Pulmonary artery endothelial cell (primary cell): ENCODE measurements at places on chromosomes 1 and 21.

DNA sequence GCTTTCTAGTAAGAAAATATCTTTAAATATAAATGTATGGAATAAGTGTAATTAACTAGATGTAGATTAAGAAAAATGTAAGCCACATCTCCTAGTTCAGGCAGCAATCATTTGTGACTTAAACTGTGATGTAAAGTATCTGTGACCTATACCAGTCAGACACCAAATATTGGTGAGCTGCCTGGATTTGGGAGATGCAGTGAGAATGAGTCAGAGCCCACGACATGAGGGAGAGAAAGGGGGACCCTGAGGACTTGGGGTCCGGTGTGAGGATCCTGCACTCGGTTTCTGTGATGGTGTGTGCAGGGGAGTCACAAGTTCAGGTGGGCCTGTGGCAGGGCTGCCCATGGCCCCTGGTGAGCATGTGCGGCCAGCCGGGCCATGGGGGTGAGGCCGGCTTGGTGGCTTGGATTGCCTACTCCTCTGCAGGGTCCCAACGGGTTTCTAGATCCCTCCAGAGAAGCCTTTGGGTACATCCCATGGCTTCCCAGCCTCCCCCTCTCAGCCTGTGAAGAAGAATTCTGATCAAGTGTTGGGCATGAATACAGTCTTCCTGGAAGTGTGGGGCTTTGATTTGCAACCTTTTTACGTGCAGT is 19.0 kb upstream of the ABCG1 start:
- DNase-seq, result no peak

DNA sequence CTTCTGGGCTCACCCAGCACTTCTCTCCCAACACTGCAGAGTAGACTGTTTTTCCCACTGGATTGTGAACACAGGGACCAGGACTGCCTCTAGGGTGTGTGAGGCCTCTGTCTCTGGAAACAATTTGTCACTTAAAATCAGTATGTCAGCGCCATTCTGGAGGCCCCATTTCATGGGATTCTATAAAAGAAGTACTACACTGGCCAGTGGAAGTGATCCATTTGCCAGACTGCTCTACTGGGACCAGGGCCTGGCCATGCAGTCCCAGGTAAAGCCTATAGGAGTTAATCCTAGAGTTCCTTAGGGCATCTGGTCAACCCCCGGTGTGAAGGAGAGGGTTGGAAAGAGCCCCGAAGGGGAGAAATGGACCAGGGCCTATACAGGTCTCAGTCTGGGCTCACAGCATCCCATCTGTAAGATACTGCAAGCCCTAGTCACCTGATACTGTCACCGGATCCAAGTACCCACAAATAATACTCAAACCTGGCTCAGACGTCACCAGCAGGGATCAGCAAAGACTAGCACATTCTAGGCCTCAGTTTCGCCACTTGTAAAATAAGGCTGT is 245.0 kb downstream of the FOXD2 start:
- no peak for DNase-seq

DNA sequence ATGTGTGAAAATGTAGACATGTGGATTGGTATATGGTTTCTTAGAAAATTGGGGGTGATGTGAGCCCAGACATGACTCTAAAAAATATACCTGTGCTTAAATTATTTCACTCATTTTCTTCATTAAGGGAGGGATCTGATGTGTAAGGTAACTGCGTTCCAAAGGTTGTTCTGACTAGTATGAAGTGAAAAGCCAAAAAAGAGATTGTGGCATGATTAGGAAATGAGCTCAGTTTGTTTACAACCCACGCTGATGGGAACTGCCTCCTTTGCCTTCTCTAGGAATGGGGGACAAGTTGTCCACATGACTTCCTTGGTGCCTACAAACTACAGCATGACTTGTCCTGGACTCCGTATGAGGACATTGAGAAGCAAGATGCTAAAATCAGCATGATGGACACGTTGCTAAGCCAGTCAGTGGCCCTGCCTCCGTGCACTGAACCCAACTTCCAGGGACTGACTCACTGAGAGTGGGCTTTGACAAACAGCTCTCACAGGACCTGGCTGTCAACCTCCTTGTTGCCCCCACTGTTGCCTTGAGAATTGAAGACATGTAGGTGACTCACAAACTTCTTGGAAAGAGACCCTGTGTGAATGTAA is 8.0 kb downstream of the C1orf50 start:
- no peak for DNase-seq

- DNase-seq, result no peak
These were observed 54.4 kb upstream of the SCAF4 start for GRCh38 chr21:31786164-31786920.

GRCh38 chr1:6245869-6246496 is 2.0 kb downstream of the HES3 start:
- no peak for DNase-seq

DNA sequence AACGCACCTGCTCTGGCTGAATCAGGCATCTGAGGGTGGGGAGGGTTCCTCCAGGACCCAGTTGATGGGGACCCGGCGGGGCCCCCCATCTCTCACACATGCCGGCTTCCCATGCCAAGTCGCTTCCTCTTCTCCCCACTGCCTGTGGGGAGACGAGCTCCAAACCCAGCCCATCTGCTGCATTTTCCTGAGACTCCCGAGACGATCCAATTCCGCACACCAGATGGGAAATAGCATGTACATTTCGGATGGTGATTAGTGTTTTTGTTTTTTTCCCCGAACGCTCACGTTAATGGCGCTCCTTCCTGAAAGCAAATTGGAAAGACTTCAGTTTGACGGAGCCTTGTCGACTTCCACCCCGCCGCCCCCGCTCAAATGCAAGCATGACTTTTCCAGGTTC is 13.2 kb upstream of the GRIK3 start:
- no peak for DNase-seq

DNA sequence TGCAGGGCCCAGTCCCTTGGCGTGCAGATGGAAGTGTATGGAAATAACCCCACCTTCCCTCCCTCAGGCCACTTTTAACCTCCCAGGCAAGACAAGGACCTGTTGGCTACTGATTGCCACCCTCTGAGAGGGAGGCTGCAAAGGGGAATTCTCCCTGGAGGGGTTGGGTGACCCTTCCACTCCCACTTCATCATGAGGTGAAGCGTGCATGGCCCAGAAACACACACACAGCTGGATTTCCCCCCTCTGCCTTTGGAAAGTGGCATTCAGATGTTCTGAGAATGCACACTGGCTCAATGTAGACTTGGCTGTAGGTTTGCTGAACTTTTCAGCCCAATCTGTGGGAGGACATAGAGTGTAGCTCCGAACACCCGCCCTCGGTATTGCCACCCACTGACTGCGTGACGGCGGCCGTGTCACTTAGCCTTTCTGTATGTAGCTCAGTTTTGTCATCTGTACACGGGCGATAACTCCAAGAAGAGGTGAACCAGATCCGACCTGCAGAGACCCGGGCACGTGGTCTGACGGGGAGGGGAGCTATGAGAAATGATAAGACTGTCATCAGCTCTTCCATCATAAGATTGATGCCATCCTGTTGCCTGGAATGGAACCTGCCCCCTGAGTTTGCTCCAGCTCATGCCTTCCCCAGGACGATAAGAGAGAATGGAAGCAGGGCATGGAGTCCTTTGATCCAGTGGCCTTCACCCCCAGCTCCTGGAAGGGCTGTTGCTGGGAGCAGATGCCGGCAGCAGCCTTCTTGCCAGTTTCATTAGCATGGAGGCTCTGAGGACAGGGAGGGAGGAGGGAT is 19.3 kb downstream of the MIIP start:
- no peak for DNase-seq

DNA sequence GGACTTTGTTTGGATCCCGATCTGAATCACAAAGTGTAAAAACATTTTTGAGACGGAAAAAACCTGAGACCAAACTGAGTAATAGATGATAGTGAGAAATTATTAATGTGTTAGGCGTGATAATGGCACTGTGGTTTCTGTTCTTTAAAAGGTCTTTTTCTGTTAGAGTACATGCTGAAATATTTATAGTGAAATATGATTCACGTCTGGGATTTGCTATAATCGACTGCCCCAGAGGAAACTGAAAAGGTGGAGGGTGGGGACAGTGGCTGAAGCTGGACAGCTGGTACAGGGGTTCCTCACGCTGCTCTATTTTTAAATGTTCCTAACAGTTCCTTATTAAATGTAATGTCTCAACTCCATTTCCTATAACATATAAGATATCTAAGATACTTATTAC is 11.2 kb downstream of the URB1 start:
- no peak for DNase-seq

DNA sequence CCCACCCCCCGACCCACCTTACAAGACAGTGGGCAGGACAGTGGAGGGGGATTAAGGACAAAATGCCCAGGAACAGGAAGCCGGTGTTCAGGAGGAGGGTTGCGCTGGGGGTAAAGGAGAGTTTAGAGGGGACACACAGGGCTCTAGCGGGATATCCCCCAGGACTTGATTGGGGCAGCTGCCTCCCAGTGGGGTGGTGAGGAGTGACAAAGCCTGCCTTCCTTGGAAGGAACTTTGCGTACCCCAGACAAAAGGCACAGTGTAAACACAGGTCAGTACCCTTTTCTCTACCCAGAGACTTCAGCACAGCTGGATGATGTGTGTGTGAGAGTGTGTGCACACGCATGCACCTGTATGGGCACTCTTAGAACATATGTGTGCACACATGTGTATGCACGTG is 51.7 kb upstream of the BCAR3 start:
- no peak for DNase-seq

DNA sequence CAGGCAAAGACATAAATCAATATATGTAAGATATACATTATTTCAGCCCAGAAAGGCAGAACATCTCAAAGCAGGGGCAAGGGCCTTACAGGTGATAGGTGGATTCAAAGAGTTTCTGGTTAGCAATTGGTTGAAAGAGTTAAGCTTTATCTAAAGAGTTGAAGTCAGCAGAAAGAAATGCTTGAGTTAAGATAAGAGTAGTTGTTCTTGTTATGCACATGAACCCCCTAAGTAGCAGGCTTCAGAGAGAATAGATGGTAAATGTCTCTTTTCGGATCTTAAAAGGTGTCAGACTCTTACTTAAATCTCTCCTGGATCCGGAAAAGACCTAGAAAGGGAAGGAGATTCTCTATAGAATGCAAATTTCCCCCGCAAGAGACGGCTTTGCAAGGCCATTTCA is 8.3 kb upstream of the ZBTB40 start:
- DNase-seq, result no peak

GRCh38 chr1:200128081-200128480 is 100.6 kb downstream of the NR5A2 start:
- DNase-seq, result no peak

GRCh38 chr1:48936436-48936835 is 159.7 kb upstream of the BEND5 start:
- DNase-seq, result no peak

- no peak for DNase-seq
These were observed 111.8 kb downstream of the VPS13D start for GRCh38 chr1:12341667-12342066.

- DNase-seq, result no peak
These were observed 56.4 kb upstream of the RUNX3 start for GRCh38 chr1:24986372-24986965.

GRCh38 chr1:171433451-171433850 is 51.9 kb upstream of the PRRC2C start:
- no peak for DNase-seq

DNA sequence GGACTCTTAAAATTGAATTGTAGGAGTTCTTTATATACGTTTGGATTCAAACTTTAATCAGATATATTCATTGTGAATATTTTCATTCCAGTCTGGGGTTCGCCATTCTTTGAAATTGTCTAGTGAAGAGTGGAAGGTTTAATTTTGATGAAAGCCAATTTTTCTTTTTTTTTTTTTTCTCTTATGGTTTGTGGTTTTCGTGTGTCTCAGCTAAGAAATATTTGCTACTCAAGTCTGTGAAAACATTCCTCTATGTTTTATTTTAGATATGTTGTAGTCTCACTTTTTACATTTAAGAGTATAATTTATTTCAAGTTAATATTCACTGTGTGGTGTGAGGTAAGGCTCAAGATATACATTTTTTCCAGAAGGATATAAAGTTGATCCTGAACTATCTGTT is 220.5 kb downstream of the KCNT2 start:
- no peak for DNase-seq

- DNase-seq, result no peak
These were observed 198.8 kb downstream of the COL24A1 start for GRCh38 chr1:85957760-85958159.

GRCh38 chr1:82153272-82153629 is 352.5 kb downstream of the ADGRL2 start:
- DNase-seq, result no peak

- DNase-seq, result no peak
These were observed 10.5 kb downstream of the ARID1A start for GRCh38 chr1:26706315-26706714.

- no peak for DNase-seq
These were observed 62.6 kb upstream of the MACF1 start for GRCh38 chr1:39141925-39142324.

GRCh38 chr1:209600541-209600940 is 17.0 kb downstream of the CAMK1G start:
- DNase-seq, result no peak

DNA sequence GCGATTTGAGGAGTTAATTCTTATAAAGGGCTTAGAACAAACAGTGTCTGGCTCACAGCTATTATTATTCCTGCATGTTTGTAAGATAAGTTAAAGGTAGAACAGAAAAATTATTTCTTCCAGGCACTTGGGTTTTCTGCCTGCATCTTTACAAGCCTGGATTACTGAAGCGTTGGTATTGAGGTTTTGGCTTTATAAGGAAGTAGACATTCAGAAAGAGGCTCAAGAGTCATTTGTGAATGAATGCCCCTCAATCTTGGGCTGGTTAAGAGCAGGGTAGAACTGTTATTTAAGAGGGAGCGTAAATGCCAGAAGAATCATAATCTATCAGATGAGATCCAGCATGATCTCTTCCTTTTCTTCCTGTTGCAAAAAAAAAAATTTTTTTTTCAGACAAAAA is 77.3 kb upstream of the ARID1A start:
- no peak for DNase-seq

DNA sequence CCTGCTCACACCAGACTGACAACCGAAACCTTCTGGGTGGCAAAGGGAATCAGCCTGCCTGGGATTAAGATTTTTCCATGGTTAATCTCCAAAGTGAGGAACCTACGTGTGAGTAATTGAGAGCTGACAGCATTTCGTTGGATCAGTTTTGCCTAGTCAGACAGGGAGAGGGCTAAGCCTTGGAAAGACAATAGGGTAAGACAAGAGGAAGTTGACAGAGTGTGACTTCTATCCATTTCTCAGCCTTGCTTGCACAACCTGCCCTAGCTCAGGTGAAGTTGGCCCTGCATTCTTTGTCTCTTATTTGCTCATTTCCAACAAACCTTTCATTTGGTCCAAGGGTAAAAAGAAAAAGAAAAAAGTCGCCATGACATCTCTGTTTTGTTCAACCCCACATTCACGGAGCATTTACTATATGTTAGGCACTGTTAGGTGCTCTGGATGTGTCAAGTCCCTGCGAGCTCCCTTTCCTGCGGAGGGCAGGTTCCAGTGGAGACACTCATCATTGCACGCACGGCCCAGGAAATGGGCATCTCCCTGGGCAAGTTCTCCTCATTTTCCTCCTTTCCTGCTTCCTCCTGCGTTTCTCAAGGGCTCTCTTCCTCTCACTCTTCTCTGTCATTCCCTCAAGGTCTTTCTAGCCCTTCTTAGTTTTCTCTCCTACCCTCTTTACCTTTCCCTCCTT is 23.3 kb downstream of the KIRREL1 start:
- DNase-seq, result no peak
